ENCODE measurements at places on chromosomes 11 and 22.

DNA sequence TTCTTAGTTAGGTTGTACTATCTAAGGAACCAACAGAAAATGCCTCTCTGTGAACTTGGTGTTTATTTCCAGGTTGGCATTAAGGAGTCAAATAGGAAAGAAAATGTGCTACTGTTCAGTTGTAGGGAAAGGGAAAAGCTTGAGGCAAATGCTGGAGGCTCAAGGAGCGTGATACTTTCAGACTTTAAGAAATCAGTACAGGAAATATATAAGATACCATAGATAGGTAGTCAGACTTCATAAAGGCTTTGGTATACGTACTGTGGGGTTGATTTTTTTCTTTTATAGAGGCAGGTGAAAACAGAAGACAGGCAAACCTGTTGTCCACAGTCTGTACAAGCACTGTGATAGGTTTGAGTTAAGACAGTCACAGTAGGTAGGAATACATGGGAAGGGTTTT is 30.8 kb downstream of the EP300 start:
- DNase-seq = no peak

- DNase-seq = no peak
These were observed 163.6 kb upstream of the B3GAT1 start for GRCh38 chr11:134575504-134576230.

GRCh38 chr22:27247701-27248434 is 553.7 kb downstream of the MN1 start:
- DNase-seq = no peak

DNA sequence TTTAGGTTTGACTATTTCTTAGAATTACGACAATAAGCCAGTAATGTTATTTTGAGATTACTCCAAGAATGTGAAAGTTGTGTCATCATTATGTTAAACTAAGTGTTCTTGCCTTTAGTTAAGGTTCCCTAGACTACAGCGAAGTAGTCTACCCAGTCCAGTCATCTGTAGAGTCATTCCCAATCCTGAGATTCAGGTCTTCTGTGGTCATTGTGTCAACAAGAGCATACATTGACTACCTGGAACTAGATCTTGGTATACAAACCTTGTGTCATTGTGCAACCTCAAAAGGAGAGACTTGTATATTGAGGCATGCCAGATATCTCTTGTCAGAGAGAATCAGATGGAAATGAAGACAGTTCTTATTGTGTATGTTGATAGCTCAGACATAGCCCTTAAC is 115.9 kb downstream of the ATM start:
- no peak for DNase-seq

- DNase-seq = no peak
These were observed 6.3 kb downstream of the GUCY1A2 start for GRCh38 chr11:107011977-107012376.

DNA sequence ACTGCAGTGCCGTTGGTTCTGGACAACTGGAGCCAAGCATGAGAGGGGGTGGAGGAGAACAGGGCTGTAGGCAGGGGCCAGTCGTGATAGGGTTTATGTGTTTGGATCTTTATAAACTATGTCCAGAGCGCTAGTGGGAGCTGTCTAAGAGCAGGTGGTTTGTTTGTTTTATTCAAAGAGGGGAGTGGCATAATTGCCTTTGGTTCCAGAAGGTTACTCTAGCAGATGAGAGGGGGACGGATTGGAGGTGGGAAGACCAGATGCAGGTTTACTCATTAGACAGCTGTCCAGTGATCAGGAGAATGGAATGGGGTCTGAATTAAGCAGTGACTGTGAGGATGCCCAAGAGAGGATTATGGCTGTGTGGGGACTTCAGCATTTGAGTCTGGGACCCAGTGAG is 109.3 kb upstream of the TBCEL start:
- no peak for DNase-seq

DNA sequence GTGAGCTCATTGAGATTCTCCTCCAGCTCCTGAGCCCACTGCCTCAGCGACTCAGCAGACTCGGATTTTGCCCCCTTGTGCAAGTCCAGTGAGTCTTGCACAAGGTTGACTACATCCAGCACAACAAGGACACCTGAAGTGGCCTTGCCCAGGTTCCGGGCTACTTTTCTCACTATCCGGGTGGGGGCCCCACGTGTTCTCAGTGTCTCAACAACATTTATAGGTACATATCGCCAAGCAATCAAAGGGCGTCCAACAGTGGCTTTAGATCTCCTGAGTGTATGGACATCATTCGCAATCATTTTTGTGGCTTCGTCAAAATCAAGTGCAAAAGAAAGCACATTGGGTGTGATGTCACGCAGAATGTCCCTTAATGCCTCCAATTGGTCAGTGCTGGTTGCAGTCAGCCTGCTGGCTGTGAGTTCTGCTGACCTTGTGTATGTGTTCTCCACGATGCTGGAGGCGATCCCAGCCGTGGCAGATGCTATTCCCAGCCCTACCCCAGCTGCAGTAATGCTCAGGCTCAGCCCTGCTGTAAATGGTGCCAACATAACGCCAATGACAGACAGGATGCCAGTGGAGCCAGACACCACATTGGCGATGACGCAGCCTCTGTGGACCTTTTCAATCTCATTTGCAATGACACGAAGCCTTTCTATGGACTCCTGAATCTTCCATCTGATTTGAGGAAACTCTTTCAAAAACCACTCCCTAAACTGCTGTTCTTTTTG is 10.3 kb downstream of the APOL4 start:
- DNase-seq = no peak

DNA sequence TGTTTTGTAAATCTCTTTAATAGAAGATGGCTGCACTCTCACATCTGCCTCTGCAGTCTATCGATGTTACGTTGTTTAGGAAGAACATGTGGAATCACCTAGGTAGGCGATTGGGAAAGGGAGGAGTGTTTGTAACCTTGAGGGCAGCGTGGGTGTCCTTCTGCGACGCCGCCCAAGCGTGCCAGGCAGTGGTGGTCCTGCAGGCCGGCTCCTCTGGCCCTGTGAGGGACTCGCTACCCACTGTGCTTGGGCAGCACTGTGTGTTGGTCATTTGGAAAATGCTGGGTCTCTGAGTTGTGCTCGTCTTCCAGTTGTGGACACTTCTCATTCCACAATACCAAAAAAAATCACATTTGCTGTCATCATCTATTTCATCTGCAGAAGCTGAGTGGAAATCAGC is 29.1 kb downstream of the CTTN start:
- DNase-seq = no peak

DNA sequence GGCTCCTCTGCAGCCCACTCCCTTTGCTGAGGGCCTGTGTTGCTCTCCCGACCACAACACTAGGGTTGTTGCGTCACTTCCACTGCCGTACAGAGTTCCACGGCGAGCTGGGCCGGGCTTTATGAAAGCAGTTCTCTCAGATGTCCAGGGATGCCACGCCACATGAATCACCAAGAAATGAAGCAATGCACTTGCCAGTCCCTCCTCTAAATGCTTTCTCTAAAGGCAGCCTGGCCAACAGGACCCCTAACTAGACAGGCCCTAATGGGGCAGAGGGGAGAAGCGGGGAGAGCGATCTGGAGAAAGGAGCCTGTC is 188.7 kb downstream of the CTTN start:
- DNase-seq = no peak

- no peak for DNase-seq
These were observed 2.0 kb downstream of the C1QTNF4 start for GRCh38 chr11:47592251-47592650.

DNA sequence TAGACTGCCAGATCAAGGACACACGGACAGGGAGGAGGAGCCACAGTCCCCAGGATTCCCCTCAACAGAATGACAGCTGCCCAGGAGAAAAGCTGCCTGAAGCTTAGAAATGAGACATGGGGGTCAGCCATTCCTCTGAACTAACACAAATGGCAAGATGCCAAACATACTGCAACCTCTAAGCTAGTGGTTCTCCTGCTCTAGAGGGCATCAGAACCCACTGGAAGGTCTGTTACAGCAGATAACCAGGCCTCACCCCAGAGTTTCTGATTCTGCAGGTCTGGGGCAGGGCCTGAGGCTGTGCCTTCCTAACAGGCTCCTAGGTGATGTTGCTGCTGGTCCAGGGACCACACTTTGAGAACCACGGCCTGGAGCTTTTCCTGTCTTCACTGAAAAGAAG is 28.6 kb upstream of the BID start:
- DNase-seq = no peak

- no peak for DNase-seq
These were observed 31.4 kb upstream of the TTC12 start for GRCh38 chr11:113282898-113283437.

DNA sequence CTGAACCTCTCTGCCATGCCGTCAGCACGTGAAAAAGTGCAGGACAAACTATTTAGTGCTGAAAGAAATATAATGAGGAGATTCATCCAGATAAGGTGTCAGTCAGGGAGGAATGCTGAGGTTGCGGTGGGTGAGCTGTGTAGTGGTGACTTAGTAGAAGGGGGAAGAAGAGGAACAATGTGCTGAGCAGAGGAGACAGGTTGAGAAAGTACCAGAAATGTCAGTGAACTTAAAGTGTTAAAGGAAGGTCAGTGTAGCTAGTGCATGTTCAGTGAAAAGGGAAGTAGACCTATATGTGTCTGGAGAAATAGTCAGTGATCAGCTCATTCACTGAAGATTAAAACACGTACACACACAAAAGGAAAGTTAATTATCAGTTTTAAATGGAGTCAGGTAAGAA is 237.6 kb upstream of the CCDC179 start:
- no peak for DNase-seq

DNA sequence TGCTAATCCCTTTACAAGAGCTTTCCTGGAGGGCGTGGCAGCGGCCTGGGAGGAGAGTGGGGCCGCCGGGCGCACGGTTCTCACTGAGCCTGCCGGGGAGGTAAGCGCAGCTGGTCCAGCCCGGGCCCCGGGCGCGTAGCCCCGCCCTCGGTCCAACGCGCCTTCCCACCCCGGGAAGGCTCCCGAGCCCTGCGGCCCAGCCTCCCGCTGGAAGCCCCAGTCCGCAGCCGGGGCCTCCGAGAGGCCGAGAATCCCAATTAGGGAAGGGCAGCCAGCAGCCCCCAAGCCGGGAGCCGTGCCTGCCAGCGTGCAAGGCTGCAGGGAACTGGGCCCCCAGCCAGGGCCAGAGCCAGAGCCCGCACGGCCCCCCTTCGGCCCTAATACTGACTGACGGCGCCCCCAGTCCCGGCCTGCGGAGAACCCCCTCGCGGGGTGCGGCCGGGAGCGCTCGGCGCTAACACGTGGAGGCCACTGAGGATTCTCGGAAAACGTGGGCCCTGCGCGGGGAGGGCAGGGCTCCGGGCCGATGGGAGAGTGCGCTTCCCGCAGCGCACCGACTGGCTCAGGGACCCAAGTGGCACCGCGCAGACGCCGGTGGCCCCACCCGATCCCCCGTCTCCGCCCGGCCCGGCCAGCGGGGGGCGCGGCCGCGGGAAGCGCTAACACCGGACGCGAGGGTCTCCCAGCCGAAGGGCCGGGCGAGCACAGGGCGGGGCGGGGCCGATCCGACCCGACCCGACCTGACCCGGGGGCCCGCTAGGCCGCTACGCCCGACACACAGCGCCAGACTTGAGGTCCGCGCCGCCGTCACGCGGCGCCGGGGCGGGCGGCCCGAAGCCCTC is 5.7 kb downstream of the ZFTA start:
- DNase-seq = no peak

GRCh38 chr22:23695571-23696325 is 4.9 kb downstream of the RGL4 start:
- no peak for DNase-seq

GRCh38 chr11:57414612-57415212 is 12.2 kb downstream of the SLC43A3 start:
- no peak for DNase-seq

DNA sequence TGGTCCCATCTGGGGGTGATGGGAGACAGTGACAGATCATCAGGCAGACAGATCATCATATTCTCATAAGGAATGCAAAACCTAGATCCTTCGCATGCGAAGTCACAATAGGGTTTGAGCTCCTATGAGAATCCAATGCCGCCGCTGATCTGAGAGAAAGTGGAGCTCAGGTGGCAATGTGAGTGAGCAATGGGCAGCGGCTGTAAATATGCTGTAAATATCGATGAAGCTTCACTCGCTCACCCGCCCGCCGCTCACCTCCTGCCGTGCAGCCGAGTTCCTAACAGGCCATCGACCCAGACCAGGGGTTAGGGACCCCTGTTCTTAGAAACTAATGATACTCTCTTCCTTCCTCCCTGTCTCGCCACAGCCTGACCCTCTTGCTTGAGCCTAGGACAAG is 9.4 kb upstream of the PLA2G6 start:
- DNase-seq = no peak

- no peak for DNase-seq
These were observed 115.9 kb downstream of the CCDC81 start for GRCh38 chr11:86490582-86490981.

DNA sequence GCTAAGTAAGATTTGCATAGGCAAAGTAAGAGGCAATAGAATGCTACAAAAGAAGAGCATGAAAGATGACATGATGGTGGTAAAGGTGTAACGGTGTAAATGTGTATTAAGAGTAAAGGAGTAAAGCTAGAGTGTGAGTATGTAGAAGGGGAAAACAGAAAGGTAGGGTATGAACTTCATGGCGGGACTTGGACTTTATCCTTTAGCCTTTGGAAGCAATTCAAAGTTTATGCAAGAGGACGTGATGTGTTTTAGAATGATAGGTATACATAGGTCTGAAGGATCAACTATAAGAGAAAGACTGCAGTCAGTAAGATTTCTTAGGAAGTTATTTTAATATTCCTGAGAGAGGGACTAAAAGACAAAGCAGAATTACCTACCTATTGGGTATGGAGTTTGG is 358.0 kb upstream of the FAT3 start:
- no peak for DNase-seq

GRCh38 chr22:26921726-26922125 is 264.3 kb downstream of the MIAT start:
- DNase-seq = no peak

GRCh38 chr22:30868663-30869385 is 99.8 kb downstream of the MORC2 start:
- no peak for DNase-seq
